ENCODE measurements at places on chromosomes 16 and 17. TPM values are rescaled to one million over a fixed set of nuclear protein-coding genes. Genes with fewer than 3 reads are reported as not detected.

DNA sequence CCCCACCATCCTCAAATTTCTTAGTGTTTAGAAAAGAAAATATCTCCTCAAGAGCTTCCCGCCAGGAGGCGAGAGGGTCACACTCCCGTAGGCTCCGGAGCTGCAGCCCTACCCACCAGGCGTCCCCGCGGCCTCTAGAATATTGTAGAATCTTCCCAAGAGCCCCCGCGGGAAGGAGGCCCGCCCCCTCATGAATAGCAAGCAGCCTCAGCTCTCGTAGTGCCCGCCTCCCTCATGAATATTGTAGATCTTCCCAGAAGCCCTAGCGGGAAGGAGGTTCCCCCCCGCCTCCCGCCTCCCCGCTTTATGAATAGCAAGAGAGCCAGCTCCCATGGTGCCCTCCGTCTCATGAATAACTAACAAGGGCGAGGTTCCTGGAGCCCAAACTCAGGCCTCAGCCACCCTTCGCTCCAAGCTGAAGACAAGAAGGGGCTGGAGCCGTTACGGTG is at the start of gene FBXO47:
TSS of gene FBXO47 (minus strand) at position 114 of the 449 bp plus-strand sequence. CDS start 4,378 bp downstream, outside the sequence.
- H3K27ac ChIP-seq: peak within 1 kb of the TSS; percentile 82
- peak; percentile 85 for DNase-seq
- no peaks in the 10 kb centered on the region for H3K36me3 ChIP-seq
- peak within 1 kb of the TSS; percentile 73 for H3K4me3 ChIP-seq

- H3K4me1 ChIP-seq: peaks cover 56% of the 10 kb centered on the region
- no peaks in the 10 kb centered on the region for H3K27me3 ChIP-seq
- peak; percentile 68 for DNase-seq
- H3K27ac ChIP-seq: peak overlapping the region; percentile 96
- H3K36me3 ChIP-seq: peaks cover 33% of the 10 kb centered on the region
- H3K4me3 ChIP-seq: peak overlapping the region; percentile 97
These were observed 985 bp upstream of the SLFN12 start for GRCh38 chr17:35433075-35433894.

DNA sequence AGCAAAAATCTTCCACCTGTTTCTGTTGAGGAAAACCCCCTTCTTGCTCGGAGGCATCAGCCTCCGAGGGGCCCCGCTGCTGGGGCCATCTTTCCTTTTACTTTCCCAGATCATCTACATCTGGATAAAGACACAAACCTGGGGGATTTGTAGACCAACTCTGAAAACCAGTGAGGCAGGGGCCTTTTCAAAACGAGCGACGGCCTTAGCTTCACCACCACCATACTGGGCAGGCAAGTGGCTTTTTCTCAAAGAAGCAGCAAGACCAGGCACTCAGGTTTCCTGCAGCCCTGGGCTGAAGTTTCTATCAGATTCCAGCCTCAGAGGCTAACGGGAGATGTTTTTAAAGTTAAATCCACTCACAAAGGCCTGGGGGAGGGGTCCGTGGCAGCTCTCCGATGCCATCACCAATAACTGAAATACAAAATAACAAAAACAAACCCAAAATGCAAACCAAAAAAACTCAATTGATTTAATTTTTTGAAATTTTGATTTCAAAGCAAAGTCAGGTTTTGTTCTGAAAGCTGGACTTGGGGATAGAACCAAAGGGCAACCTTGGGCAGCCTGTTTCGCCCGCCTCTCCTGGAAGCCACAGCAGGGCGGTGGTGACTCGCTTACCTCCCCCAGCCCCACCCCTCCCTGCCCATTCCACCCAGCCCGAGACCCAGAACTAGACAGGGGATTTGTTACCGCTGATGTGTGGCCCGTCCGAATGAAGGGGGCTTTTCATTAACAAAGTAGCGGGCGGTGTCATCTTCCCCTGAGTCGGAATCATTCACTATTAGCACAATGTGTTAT is 55.8 kb downstream of the SALL1 start:
- no peaks in the 10 kb centered on the region for H3K36me3 ChIP-seq
- no peaks in the 10 kb centered on the region for H3K27me3 ChIP-seq
- no peaks in the 10 kb centered on the region for H3K4me1 ChIP-seq
- H3K27ac ChIP-seq: no peak overlapping the region
- DNase-seq: no peak
- no peak overlapping the region for H3K4me3 ChIP-seq

The GAST gene
- total RNA-seq: not detected

The BLTP2 gene
- total RNA-seq: 144 TPM
